ENCODE measurements at places on chromosomes 2 and 18. TPM values are rescaled to one million over a fixed set of nuclear protein-coding genes. Genes with fewer than 3 reads are reported as not detected.

The CTLA4 gene
- total RNA-seq, result not detected

The ASXL3 gene
- 6.9 TPM for total RNA-seq

The PAX8 gene
- 0.20 TPM for total RNA-seq

The C2orf80 gene
- total RNA-seq, result not detected

The SNED1 gene
- total RNA-seq, result 3.5 TPM

The GAREM1 gene
- 8.1 TPM for total RNA-seq

The SMYD1 gene
- total RNA-seq, result not detected

The KIAA2012 gene
- total RNA-seq, result not detected

The DPY30 gene
- 108 TPM for total RNA-seq

The ARID5A gene
- 4.9 TPM for total RNA-seq

The REG1B gene
- not detected for total RNA-seq

The ALLC gene
- total RNA-seq, result not detected

The BOLL gene
- total RNA-seq, result not detected

Data from hepatocyte (in vitro differentiated cells).